ENCODE measurements at places on chromosomes 5 and 9.

DNA sequence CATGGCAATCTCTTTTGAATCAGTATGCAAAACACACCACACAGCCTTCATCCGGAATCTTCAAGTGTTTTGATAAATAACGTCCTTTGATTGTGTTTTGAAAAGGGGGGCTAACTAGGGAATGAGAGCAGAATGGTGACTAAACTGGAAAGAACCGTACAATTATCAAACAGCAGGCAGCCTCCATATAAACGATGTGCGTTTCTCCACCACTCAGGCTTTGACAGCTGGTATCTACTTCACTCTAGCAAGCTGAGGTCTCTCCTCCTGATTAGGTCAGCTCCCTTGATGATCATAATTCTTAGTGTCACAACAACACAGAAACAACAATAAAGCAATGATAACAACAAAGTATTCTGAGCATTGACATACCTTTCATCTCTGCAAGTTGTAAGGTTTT lies 465.9 kb downstream of the TUSC1 start:
- no peak for DNase-seq
- H3K36me3 ChIP-seq: no peaks in the 10 kb centered on the region
- no peak overlapping the region for H3K4me3 ChIP-seq
- H3K4me1 ChIP-seq: no peaks in the 10 kb centered on the region
- H3K27ac ChIP-seq: no peak overlapping the region

- no peaks in the 10 kb centered on the region for H3K4me1 ChIP-seq
- H3K27me3 ChIP-seq: no peaks in the 10 kb centered on the region
- no peak for DNase-seq
- H3K4me3 ChIP-seq: no peak overlapping the region
- H3K36me3 ChIP-seq: no peaks in the 10 kb centered on the region
Observed at GRCh38 chr5:148011398-148012137, 52.2 kb upstream of the SPINK5 start.

DNA sequence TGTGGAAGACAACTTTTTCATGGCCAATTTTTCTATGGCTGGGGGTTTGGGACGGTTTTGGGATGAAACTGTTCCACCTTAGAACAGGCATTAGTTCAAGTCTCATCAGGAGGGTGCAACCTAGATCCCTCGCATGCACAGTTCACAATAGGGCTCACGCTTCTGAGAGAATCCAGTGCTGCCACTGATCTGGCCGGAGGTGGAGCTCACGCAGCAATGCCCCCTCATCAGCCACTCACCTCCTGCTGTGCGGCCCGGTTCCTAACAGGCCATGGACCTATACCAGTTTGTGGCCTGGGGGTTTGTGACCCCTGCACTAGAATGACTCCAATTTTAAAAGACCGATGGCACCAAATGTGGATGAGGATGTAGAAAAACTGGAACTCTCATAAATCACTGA lies 127.2 kb upstream of the IER5L start:
- no peaks in the 10 kb centered on the region for H3K27me3 ChIP-seq
- no peak overlapping the region for H3K4me3 ChIP-seq
- DNase-seq: no peak
- peaks cover 4% of the 10 kb centered on the region for H3K4me1 ChIP-seq

- H3K36me3 ChIP-seq: no peaks in the 10 kb centered on the region
- H3K27ac ChIP-seq: peak overlapping the region; percentile 63
- H3K4me1 ChIP-seq: peaks cover 27% of the 10 kb centered on the region
- DNase-seq: no peak
- no peak overlapping the region for H3K4me3 ChIP-seq
Observed at GRCh38 chr9:36163049-36163785, 6.0 kb upstream of the CCIN start.

- no peak overlapping the region for H3K4me3 ChIP-seq
- no peaks in the 10 kb centered on the region for H3K27me3 ChIP-seq
- no peaks in the 10 kb centered on the region for H3K4me1 ChIP-seq
Observed at GRCh38 chr9:76598981-76599380, 140.0 kb downstream of the GCNT1 start.

DNA sequence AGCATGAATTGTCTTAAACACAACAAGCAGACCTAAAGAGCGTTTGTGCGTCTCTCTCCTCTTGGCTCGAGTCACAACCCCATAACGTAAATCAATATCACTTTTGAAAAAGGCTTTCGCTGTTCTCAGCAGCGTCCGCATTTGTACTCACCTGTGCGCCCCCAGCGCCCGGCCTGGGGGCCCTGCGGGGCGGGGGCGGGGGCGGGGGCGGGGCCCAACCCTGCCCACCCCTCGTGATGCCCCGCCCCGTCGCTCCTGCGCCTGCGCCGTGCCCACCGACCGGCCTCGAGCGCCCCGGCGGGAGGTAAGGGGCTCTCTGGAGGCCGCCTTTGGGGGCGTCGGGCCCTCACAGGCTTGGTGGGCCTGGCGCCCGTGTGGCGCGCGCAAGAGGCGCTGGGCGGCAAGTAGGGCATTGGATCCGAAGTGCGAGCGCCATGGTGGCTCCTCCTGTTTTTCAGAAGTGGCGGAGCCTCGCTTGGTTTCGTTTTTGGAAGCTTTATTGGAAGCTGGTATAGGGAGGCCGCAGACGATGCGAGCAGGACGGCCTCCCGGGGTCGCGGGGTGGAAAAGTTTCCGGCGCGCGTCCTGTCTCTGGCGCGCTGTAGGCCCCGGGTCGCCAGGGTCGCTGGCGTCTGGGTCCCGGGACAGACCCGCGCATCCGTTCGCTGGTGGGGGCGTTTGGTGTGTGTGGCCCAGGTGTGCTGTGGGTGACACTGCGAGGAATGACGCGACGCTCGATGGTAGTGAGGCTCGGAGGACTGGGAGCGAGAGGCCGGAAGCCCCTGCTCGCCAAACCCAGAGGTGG lies at the start of gene STX17:
TSS of gene STX17 (plus strand) at position 252 of the 805 bp plus-strand sequence. CDS start 8,586 bp downstream, outside the sequence.
- DNase-seq: peak; percentile 67
- no peaks in the 10 kb centered on the region for H3K36me3 ChIP-seq
- peak within 1 kb of the TSS; percentile 85 for H3K4me3 ChIP-seq
- H3K27ac ChIP-seq: peak within 1 kb of the TSS; percentile 97
- no peaks in the 10 kb centered on the region for H3K4me1 ChIP-seq

DNA sequence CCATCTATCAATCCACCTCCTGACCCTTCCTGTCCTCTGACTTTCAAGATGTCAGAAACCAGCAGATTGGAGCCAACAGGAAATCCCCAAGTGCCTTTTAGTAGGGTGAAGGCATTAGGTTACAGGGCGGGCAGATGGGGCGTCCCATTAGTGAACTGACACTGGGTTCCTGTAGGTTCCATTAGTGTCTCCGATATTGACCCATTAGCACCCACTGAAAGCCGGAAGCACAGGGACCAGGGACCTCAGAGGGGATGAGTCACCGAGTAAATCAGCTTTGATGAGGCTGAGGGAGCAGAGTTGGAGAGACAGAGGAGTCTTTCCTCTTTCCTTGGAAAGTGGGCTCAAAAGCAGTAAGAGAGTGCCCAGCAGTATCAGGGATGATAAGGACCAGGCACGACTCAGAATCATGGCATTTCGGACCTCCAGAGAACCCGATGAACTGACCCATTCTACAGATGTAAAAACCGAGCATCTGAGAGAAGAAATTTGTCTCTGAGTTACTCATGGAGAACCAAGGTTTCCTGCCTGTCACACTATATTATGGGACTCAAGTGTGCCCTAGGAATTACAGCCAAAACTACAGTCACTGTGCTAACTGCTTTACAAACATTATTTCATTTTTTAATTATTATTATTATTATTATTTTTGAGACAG lies 47.2 kb upstream of the FABP6 start:
- DNase-seq: no peak
- no peaks in the 10 kb centered on the region for H3K27me3 ChIP-seq
- H3K4me1 ChIP-seq: no peaks in the 10 kb centered on the region
- no peak overlapping the region for H3K27ac ChIP-seq
- no peaks in the 10 kb centered on the region for H3K36me3 ChIP-seq
- H3K4me3 ChIP-seq: no peak overlapping the region

- no peak for DNase-seq
- H3K27me3 ChIP-seq: peaks cover 58% of the 10 kb centered on the region
- H3K27ac ChIP-seq: no peak overlapping the region
- H3K4me3 ChIP-seq: no peak overlapping the region
- H3K36me3 ChIP-seq: no peaks in the 10 kb centered on the region
- peaks cover 22% of the 10 kb centered on the region for H3K4me1 ChIP-seq
Observed at GRCh38 chr5:115963566-115963965, 1.3 kb downstream of the LVRN start.

DNA sequence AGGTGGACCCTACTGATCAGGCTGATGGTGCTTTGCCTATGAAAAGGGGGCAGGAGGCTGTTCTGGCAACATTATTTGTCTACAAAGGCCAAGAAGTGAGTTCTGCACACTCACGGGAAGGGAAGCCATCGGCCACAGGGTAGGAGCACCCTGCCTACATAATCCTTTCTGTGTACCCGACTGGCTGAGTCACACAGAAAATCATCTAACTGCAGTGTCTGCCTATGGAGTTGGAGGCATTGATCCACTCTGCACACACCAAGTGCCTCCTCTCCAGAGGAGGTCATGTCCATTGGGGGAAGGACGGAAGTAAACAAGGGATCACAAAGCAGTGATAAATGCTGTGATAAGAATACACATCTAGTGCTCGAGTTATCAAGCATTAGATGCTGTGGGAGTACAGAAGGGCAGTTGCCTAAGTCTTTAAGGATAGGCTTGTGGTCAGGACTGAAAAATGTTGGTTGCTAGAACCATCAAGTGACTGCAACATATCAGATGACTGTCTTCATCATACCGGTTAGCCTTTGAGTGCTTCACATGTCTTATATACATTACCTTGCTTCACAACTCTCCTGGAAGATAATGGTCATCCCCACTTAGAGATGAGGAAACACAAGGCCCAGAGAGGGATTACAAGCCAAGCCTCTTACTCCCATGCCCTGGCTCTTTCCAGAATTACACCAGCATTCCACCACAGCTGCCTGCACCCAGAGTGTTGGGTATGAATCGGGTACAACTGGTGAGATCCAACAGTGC lies 1.3 kb upstream of the SLC2A8 start:
- H3K4me1 ChIP-seq: peaks cover 13% of the 10 kb centered on the region
- H3K27ac ChIP-seq: no peak overlapping the region
- peaks cover 86% of the 10 kb centered on the region for H3K27me3 ChIP-seq

- H3K4me3 ChIP-seq: no peak overlapping the region
- H3K27ac ChIP-seq: no peak overlapping the region
- no peaks in the 10 kb centered on the region for H3K36me3 ChIP-seq
- no peak for DNase-seq
- H3K27me3 ChIP-seq: no peaks in the 10 kb centered on the region
Observed at GRCh38 chr9:16043756-16044578, 491.1 kb downstream of the CCDC171 start.

DNA sequence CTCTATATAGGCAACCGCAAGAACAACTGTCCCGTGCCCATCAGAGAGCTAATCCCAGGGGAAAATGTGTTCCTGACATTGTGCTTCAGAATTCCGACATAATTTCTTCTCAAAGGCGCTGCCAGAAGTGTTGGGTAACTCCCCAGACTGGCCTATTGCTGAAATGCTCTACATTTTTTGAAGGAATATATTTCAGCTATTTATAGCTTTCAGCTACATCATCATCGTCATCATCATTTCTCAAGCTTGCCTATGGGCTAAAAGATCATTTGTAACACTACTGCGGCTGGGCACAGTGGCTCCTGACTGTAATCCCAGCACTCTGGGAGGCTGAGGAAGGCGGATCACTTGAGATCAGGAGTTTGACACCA lies 49.7 kb downstream of the MYO10 start:
- H3K27me3 ChIP-seq: no peaks in the 10 kb centered on the region
- H3K4me1 ChIP-seq: no peaks in the 10 kb centered on the region

GRCh38 chr5:115816226-115817081 lies at the start of gene CDO1:
Gene CDO1 (minus strand): TSS chr5:115816659. CDS start chr5:115816397, 262 bp downstream.
- no peak within 1 kb of the TSS for H3K27ac ChIP-seq
- peak within 1 kb of the TSS; percentile 25 for H3K4me3 ChIP-seq
- H3K4me1 ChIP-seq: peaks cover 13% of the 10 kb centered on the region
- H3K27me3 ChIP-seq: peaks cover 37% of the 10 kb centered on the region

DNA sequence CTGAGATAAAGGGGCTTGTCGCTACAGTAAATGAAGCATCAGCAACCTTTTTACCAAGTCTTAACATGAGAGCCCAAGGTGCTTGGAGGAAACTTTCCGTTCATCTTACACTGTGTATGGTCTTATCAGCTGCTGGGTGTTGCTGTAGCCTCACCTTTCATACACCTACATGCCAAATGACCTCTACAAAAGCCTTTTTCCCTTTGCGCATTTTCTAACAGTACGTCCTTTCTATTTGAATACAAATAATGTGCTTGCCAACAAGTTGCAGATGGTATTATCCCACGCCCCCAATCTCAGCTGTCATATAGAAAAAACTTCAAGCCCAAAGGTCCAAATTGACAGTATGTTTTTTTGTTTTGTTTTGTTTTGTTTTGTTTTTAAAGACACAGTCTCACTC lies 96.9 kb downstream of the BNC2 start:
- H3K27ac ChIP-seq: no peak overlapping the region
- no peaks in the 10 kb centered on the region for H3K27me3 ChIP-seq
- DNase-seq: no peak
- H3K4me1 ChIP-seq: no peaks in the 10 kb centered on the region

- H3K36me3 ChIP-seq: no peaks in the 10 kb centered on the region
- no peaks in the 10 kb centered on the region for H3K4me1 ChIP-seq
- no peak for DNase-seq
- H3K27me3 ChIP-seq: no peaks in the 10 kb centered on the region
- no peak overlapping the region for H3K4me3 ChIP-seq
Observed at GRCh38 chr5:112310746-112311145, 108.3 kb downstream of the EPB41L4A start.

GRCh38 chr5:16776611-16777251 lies 159.4 kb downstream of the MYO10 start:
- no peaks in the 10 kb centered on the region for H3K27me3 ChIP-seq
- no peaks in the 10 kb centered on the region for H3K36me3 ChIP-seq
- peaks cover 4% of the 10 kb centered on the region for H3K4me1 ChIP-seq
- H3K4me3 ChIP-seq: no peak overlapping the region
- no peak for DNase-seq
- no peak overlapping the region for H3K27ac ChIP-seq

DNA sequence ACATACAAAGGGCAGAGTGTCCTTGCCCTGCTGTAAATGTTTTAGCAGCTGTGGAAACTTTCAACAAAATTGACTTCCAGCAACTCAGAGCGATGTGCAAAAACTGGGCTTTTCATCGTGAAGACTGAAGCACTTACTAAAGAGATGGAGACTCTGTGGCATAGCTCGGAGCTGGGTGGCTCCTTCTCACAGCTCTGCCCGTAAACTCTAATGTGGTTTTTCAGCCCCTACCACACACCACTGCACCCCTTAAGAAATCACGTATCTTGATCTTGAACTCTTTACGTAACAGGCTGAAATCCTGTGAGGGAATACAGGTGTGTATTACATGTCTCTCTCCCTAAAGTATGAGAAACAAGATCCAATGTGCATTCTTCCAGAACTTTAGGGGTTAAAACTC lies 124.4 kb downstream of the MEF2C start:
- no peak overlapping the region for H3K27ac ChIP-seq
- H3K4me1 ChIP-seq: peaks cover 18% of the 10 kb centered on the region
- DNase-seq: peak; percentile 31
- H3K27me3 ChIP-seq: no peaks in the 10 kb centered on the region

DNA sequence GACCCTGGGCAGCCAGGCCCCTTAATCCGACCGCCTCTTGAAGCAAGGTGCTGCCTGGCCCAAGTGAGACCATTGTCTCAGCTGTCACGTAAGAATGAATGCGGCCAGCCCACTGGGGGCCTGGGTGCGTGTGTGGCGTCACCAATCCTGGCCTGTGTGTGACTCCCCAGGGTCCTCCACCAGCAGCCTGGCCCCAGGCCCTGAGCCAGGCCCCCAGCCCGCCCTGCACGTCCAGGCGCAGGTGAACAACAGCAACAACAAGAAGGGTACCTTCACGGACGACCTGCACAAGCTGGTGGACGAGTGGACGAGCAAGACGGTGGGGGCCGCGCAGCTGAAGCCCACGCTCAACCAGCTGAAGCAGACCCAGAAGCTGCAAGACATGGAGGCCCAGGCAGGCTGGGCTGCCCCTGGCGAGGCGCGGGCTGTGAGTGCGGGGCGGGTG lies 124.2 kb downstream of the WNK2 start:
- DNase-seq: no peak
- H3K4me1 ChIP-seq: no peaks in the 10 kb centered on the region
- H3K4me3 ChIP-seq: no peak overlapping the region
- no peak overlapping the region for H3K27ac ChIP-seq
- H3K36me3 ChIP-seq: no peaks in the 10 kb centered on the region
